Mucosa of descending colon (tissue), 3 donors: ENCODE measurements at places on chromosomes 12 and 14.

DNA sequence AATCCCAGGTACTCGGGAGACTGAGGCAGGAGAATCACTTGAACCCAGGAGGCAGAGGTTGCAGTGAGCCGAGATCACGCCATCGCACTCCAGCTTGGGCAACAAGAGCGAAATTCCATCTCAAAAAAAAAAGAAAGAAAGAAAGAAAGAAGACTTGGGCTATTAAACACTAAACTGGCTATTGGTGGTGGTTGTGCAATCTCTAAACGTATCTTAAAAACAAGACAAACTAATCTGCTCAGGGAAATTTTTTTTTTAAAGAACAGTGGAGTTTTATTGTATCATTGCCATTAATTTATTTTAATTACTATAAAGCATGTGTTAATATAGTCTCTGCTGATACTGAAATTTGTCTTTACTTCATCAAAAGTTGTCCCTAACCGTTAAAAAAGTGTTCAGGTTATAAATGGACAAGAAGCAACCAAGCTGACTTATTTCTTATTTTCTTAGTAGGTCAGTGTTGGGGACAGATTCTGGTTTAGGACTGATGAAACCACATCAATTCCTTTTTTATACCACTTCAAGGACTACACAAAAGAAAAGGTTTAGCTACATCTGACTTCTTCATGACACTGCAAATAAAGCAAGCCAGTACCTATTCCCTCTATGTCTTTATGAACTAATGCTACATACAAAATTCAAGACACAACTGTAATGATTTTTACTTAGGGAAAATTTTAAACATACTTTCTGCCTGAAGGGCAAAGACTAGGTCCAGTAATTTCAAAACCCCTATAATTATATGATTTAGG lies 68.7 kb upstream of the KRAS start:
- DNase-seq: no peak

GRCh38 chr12:13061377-13061776 lies 17.2 kb downstream of the FAM234B start:
- no peak for DNase-seq

DNA sequence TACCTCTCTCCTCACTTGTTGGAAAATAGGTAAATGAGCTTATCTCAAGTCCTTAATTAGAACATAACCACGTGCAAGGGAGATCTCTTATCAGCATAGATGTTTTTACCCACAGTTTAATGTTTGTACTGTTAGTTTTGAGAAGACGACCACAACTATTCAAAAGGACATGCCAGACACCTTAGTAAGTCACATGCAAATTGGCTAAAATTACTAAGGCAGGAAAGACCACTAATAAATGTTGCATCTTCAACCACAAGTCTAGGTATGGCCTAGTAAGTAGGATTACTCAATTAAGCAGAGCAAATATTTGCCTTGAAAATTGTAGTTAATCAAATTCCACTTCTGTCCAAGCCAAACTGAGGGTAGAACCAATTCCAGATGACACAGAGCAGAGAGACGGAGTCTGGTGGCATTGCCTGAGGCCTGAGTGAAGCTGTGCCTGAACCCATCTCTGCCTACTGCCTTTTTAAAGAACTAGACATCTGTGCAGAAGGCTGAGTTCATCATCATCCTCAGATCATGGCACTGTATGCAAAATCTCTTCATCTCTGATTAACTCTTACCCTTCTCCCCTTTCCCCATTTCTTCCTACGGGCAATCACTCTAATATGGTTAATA lies 29.7 kb upstream of the CHST11 start:
- DNase-seq: no peak

DNA sequence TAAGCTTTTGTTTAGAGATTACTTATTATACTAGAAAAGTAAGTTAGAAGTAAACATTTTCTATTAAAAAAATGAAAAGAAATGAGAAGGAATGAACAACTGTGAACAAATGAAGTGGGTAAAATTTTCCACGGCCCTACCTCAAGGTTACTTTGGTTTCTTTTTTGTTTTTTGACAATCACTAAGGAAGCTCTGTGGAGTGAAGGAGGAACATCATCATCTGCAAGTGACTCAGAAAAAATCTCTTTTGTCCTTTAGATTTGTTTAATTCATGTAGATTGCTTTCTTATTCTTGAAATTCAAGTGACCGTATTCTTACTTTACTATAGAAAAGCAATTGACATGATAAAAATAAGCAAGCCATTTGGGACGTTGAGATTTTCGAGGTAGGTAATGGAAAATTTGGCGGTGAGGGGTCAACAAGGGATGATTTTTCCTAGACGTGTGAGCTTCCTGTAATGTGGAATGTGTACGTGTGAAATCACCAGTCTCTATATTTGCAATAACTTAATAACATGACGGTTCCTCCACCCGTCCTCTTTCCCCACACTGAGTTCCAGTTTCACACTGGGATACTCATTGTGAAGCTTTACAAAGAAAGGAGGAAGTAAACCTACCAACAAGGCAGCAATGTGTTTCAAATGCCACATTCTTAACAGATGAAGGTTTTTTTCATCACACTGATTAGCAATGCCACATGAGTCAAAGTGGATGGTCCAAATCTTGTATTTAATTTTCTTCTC lies 62.3 kb upstream of the EGLN3 start:
- DNase-seq: no peak

DNA sequence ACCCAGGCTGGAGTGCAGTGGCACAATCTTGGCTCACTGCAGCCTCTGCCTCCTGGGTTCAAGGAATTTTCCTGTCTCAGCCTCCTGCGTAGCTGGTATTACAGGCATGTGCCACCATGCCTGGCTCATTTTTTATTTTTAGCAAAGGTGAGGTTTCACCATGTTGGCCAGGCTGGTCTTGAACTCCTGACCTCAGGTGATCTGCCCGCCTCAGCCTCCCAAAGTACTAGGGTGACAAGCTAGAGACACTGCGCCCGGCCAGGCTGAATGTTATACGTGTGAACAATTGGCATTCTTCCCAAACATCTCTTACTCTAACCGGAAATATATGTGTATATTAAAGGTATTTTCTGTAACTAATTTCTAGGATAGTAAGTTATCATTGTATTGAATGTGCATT lies 13.2 kb upstream of the LIMA1 start:
- DNase-seq: no peak

DNA sequence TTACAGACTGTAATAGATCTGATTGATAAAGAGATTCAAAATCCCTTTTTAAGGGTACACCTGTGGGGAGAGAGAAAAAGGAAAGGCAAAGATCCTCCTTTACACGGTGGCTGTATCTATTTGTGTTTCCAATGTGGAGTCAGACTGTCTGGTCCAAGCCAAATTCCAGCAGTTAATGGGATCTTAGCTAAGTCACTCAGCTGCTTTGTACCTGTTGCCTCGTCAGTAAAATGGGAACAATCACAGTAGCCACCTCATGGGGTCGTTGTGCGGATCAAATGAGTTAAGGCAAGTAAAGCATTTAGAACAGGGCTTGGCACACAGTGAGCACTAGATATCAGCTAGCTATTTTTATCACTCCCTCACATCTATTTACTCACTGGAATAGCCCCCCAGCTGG lies 46.9 kb downstream of the EFCAB11 start:
- no peak for DNase-seq

- no peak for DNase-seq
Measured at GRCh38 chr14:93085911-93086310, 29.8 kb downstream of the ITPK1 start.

DNA sequence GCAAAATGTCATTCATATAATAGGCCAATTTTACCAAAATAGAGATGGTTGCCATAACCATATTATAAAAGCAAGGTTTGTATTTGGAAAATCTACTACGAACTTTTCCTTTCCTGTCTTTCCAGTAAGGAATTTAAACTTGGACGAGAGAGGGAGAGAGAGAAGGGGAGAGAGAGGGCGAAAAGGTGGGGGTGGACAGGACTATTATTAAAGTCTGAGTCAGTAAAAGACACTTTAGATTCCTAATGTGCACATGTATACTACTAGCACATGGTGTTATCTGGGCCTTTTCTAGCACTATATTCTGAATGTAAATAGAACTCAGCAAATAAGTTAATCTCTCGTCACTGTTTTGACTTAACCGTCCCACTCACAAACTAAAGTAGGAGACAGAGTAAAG lies 30.4 kb upstream of the FBLN5 start:
- no peak for DNase-seq

DNA sequence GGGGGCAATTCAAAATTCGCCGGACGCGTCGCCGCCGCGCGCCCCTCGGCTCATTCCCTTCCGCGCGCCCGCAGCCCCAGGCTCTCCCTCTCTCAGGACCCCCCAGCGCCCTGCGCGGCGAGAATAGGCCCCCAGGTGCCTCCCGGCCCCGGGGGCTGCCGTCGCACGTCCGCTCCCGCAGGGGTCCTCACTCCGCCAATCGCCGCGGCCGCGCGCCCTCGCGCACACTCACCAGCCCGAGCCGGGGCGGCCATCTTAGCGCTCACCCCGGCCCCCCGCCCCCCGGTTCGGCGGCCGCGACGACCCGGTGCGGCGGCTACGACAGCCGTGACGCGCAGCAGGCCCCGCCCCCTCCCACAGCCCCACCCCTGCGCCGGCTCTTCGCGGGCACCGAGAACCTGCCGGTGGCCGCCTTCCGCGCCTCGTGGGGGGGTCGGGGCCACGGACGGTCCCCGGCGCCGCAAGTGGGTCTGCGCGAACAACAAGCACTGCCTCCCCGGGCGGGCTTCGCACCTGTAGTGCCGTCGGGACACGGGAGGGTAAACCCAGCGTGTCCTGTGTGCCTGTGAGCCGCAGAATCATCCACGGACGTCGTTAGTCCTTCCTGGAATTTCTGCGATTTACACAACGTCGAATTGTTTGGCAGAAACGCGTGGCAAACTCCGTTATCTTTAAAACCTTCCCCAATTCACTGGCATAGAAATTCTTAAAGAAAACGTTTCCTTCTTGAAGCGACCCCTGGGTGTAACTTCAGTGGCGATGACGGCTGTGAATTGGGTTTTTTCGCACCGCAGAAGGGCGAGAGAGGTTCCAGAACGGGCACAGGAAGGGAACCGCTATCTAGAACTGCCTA lies 2.5 kb downstream of the USP44 start:
- peak; percentile 60 for DNase-seq

DNA sequence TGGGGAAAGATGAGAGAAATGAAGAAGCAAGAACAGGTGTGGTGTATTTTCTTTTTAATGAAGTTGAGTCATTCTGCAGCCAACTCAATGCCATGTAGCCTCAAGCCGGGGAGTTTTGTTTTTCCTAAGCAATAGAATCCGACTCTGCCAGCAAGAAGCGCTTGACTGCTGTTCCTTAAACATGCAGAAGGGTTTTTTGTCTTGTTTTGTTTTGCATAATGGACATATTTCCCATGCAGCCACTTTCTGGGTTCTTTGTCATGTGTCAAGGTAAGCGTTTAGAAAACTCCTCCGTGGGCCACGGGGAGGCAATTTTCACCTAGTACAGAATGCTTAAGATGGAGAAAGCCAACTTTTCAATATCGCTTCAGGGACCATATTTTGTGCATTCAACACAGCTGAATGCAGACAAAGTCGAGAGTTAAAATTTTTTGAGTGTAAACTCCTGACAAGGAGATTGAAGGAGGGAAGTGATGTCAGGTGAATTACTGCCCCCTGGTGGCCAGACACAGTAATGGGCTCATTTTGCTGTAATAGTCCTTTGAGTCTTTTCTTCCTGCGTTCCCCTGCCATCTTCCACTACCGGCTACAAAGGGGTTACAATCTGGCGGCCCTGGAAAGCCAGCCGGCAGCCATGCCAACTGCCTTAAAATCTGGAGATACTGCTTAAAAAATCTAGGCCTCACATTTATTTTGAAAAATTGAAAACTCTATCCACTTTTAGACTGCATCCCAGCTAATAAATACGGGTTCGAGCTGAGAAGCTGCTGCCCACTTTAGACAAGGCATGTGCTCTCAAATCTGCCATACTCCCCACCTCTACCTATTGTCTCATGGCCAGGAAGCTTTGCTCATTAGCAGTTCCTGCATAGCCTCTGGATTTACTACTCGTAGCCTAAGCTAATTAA lies 3.2 kb upstream of the FICD start:
- peak; percentile 59 for DNase-seq

- no peak for DNase-seq
Measured at GRCh38 chr14:83646228-83646627, 1883.7 kb upstream of the FLRT2 start.

- no peak for DNase-seq
Measured at GRCh38 chr12:85866986-85867776, 6.9 kb upstream of the NTS start.

DNA sequence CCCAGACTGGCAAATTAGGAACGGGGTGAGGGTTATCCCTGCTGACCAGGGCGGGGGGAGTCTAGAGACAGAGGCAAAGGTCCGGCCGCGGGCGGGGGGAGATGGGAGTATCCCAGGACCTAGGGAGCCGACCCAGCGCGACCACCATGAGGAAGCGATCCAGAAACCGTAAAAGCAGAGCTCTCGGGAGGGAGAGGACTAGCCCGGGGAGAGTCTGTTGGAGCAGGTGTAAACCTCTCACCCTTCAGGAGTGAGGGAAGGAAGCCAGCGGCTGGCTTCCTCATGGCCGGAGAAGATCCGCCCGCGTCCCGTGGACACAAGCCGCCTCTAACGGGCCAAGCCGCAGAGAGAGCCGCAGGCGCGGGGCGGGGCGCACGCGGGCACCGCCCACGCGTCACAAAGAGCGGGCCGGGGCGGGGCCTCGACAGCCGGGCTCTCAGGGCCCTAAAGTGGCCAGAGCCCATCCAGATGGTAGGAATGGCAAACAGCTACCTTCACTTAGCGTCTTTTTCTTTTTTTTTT lies at the start of gene ACRBP:
ACRBP (minus strand) TSS at position 350 of the 522 bp plus-strand sequence; CDS start at position 284, 66 bp downstream.
- DNase-seq: peak; percentile 87

DNA sequence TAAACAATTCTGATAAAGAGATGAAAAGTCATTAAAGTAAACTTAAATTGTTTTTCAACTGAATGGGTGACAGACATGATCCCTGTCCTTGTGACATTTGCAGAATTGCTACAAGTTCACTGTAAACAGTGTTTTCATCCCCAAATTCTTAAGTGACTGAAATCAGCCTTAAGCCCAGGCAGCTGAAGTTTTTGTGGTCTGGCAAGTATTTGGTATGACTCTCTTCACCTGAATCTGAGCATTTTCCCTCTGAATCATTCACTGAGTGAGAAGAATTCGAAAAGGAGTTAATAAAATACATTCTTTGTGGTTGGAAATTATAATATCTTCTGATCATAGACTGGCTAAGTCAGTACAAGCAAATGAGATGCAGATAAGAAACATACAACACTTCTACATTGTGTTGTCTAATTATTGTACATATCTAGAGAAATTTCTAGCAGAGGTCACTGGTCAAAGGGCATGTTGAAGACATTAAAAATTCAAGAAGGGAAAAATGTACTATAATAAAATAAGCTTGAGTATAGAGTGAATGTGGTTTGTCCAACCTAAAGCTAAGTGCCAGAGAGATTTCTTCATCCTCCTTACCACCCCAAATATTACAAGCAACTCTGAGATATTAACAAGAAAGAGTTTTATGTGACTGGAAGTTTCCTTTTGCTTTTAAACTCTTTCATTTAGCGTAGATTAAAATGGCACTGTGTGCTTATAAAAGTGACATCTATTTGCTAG lies 177.8 kb upstream of the DIO2 start:
- DNase-seq: no peak

GRCh38 chr14:70770490-70770889 lies 38.8 kb downstream of the MAP3K9 start:
- DNase-seq: no peak
